ENCODE measurements at places on chromosomes 12 and 14.

- DNase-seq = no peak
Observed at GRCh38 chr12:119841433-119842210, 35.5 kb downstream of the CIT start.

DNA sequence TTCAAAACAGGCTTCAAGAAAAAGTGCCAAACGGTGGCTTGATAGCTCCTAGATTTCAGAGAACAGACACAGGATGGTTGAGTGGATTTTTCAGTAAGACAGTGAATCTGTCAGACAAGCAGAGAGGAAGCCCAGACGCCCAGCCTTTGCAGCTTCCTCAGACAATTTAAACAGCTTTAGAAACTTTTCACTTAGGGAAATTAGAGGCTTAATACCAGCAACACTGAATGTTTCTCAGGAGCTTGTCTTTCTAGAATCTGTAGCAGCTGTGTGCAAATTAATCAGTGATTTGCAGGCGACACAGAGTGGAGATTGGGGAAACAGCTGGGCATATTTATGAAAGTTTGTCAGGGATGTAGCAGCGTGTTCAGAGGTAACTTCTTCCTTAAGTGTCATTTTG is 362.1 kb downstream of the GALC start:
- DNase-seq = peak; percentile 9

DNA sequence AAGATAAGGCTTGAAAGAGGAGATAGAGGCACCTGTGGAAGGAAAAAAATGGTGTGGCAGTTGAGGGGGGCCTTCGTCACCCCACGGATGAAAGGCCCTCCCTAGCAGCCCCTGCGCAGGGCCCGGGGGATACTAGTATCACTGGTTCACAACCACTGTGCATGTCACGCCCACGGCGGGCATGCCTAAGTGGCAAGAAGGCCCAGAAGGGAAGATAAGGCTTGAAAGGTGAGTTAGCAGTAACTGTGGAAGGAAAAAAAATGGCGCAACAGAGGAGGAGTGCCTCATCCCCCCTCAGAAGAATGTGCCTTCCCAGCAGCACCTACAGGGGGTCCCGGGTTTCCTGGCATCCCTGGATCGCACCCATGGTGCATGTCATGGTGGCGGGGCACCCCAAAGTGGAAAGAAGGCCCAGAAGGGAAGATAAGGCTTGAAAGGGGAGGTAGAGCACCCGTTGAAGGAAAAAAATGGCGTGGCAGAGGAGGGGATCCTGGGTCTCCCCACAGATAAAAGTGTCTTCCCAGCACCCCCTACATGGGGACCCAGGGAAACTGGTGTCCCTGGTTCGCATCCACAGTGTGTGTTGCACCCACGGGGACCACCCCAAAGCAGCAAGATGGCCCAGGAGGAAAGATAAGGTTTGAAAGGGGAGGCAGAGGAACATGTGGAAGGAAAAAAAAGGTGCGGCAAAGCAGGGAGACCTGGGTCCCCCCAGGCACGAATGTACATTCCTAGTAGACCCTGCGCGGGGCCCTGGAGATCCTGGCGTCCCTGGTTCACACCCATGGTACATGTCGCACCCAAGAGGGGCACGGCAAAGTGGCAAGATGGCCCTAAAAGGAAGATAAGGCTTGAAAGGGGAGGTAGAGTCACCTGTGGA is 279.2 kb downstream of the ALG10 start:
- DNase-seq = no peak

DNA sequence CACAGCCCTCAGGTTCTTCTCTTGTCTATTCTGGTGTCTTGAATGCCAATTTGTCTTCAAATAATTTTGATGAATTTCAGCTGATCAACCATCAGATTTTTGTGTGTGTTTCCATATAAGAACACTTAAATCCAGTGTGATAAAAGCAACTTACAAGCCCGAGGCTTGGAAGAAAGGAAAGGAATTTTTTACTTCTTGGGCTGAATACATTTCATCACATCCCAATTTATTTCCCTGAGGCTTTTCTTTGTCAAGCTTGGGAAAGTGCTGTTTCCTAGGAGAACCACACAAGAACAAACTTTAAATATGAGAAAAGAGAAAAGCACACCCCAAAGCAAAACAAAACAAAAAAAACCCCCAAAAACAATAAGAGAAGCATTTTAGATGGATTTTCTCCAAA is 26.6 kb downstream of the GPRC5D start:
- DNase-seq = no peak

- no peak for DNase-seq
Observed at GRCh38 chr12:84702001-84702400, 210.6 kb downstream of the SLC6A15 start.

DNA sequence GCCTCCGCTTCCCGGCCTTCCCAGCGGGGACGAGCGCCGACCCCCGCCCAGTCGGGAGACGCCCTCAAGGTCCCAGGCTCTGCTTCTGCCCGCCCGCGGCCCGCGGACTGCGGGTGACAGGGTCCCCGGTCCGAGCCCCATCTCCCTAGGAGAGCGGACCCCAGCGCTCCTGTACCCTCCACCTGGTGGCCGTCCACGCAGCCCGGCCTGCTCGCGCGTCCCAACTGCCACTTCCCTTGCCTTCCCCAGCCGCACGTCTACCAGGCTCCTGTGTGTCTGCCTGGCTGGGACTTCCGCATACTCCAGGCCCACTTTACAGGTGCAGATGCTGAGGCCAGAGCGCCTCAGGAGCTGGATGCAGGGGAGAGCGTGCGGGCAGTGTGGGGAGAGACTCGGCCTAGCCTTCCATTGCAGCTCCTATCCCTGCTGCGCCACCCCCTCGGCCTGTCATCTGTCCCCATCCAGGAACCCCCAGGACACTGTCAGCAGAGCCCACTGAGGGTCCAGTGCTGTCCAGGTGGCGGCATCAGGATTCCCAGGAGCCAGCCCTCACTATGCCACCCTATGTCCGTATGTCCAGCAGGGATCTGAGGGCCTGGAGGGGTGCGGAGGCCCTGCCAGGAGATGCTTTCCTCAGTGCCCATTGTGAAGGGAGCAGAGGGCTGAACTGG is 8.0 kb upstream of the ANKRD9 start:
- peak; percentile 70 for DNase-seq

DNA sequence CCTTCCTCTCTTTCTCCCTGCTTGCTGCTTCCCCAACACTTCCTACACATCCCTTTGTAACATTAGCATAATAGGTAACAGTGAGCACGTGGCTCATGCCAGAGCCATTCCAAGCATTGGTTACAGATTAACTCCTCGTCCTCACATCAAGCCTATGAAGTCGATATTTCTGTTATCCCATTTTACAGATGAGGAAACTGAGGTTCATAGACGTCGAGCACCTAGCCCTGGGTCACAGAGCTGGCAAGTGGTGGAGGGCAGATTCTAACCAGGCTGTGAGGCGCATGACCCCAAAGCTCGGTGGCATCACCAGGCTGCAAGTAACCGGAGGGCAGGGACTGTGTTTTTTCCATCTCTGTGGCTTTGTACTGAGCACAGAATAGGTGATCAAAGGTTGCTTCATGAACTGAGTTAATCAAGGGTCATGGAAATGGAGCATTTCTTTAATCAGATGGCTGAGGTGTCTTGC is 5.7 kb upstream of the SERPINA1 start:
- DNase-seq = no peak

- DNase-seq = no peak
Observed at GRCh38 chr12:8420506-8420905, 35.3 kb upstream of the CLEC6A start.

- DNase-seq = no peak
Observed at GRCh38 chr14:65151609-65151956, 49.3 kb upstream of the MAX start.

- no peak for DNase-seq
Observed at GRCh38 chr12:52649066-52649465, 2.9 kb downstream of the KRT2 start.

GRCh38 chr12:77401064-77401769 is 335.8 kb upstream of the E2F7 start:
- DNase-seq = no peak

- no peak for DNase-seq
Observed at GRCh38 chr14:74034572-74034971, 15.4 kb downstream of the BBOF1 start.

GRCh38 chr14:21025371-21026273 is 761 bp upstream of the NDRG2 start:
- peak; percentile 81 for DNase-seq

DNA sequence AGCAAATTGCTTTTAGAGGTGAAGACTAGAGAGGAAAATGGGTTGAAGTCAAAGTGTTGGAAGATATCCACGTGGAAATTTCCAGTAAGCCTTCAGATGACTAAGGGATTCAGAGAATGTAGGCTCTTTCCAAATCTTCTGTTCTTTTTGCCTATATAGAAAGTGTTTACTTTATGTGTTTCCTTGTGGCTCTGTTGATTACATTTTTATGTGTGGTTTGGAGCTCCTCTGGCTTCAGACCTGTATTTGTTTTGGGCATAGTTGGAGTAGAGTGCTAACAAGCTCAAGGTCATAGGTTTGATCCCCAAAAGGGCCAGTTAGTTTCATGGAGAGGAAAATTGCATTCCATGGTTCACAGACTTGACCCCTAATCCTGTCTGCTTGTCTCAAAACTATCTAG is 91.9 kb downstream of the IGF1 start:
- DNase-seq = no peak

DNA sequence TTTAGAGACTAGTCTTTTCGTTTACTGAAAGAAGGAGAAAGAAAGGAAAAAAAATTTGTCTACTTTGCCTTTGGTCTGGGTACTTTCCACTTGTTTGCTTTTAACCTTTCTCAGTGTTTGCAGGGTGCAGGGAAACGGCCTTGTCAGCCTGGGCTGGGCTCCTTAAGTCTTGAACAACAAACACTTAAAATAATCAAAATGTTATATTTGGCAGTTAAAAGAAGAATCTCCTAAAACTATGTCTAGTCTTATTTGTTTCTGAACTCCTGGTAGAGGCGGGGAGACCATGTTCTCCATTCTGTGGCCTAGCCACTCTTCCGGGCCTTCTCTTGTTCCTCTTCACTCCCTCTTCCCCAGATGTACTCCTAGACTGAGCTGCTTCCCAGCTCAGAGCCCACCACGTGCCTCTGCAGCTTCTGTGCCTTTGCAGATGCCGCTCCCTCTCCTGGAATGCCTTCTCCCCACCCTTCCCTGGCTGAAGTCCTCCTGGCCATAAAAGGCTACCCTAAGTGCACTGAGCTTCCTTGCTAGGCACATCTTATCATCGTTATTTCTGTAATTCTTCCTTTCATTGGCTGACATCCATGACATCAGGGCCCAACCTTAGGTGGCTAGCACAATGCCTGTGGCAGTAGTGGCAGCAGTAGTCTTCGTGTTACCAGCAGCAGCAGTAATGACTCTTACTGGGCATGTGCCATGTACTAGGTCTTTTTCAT is 432.9 kb downstream of the ZFP36L1 start:
- DNase-seq = no peak

- no peak for DNase-seq
Observed at GRCh38 chr12:53062977-53063707, 13.3 kb downstream of the TNS2 start.

DNA sequence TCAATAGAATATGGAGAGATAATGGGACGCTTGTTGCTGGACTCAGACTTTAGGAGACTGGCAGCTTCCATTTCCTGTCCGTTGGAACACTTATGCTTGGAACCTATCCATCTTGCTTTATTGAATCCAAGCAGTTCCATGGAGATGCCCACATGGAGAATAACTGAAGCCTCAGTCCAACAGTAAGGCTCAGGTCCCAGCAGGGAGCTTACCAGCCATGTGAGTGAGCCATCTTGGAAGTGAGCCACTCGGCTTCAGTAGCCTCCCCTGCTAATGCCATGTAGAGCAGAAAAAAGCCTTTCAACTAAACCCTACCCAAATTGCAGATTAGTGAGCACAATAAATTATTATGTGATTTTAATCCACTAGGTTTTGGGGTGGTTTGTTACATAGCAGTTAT is 538.8 kb upstream of the STXBP6 start:
- no peak for DNase-seq

- peak; percentile 54 for DNase-seq
Observed at GRCh38 chr12:132711080-132711843, 620 bp downstream of the PGAM5 start.

GRCh38 chr14:89575386-89576061 is 158.5 kb upstream of the FOXN3 start:
- no peak for DNase-seq

- DNase-seq = no peak
Observed at GRCh38 chr14:21023817-21024584, 860 bp downstream of the NDRG2 start.

- DNase-seq = no peak
Observed at GRCh38 chr12:59067083-59067482, 146.8 kb upstream of the LRIG3 start.

DNA sequence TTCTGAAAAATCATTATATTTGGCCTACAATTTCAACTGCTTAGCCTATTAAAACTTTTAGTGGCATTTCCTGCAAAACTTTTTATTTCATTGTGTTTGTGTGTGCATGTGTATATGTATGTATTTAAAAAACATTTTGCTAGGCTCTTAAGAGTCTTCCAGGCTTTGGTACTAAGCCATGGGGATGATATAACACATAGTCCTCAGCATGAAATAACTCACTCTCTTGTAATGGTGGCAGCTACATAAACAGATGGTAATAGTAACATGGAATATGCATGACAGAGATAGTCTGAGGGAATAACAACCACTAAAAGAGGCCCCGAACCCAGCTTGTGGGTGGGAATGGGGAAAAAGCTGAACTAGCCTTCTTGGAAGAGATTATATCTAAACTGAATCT is 141.4 kb downstream of the TTLL5 start:
- no peak for DNase-seq

GRCh38 chr14:57835766-57836165 is 30.1 kb downstream of the SLC35F4 start:
- DNase-seq = no peak

Data from retina (tissue), 1 donor.